RWPE2 (cell line): ENCODE measurements at places on chromosomes 12 and 14.

DNA sequence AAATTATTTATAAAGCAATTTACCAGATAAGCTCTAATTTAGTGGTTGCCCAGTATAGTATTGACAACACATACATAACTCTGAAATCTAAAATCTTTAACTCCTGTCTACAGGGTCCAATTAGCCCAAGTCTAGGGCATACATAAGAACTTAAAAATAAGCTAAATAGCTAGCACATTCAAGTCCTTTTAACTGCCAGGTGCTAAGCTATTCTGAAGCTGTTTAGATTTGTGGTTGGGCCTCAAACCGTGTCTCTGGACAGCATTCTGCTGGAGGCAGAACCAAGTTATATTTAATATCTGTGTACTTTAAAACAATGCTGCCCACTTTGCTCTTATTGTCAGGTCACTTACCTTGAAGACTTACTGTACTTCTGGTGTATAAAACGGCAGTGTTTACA, 19.0 kb downstream of the RPS6KA5 start:
- DNase-seq = no peak

DNA sequence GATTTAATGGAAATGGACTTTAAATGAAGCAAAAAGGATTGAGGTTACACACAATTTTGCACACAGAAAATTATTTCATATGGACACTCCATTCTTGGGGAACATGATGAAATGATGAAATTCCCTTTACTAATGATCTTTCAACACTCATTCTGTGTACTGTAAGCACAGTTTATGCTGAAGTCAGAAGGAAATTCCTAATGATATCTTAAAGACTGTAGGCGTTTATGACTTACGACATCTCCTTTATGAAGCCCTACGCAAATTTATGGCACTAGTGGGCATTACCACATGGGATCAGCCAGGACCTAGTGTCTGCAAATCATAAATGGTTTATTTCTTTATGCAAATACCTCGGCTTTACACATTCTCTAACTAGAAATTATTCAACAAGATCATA, 97.9 kb upstream of the SOX5 start:
- DNase-seq = no peak

- no peak for DNase-seq
Measured at GRCh38 chr14:40623643-40624042, 983.0 kb upstream of the LRFN5 start.

- no peak for DNase-seq
Measured at GRCh38 chr14:74459289-74459946, 33.4 kb upstream of the SYNDIG1L start.

DNA sequence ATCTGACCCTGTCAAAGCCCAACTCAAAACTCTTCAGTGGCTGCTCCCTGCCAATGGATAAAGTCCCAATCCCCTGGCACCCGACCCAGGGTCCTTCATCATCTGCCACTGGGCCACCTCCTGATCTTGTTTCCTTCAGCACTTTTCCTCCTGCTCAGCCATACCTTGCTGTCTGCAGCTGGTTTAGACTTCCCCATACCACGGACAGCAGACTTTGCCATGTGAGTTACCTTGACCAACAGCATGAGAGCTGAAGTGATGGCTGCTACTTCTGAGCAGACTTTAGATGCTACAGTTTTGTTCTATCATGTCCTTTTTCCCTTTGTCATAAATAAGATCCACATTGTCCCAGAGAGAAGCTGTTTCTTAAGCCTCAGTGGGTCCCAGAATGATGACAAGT, 33.3 kb upstream of the STON2 start:
- no peak for DNase-seq

GRCh38 chr12:47722941-47723631, 2.2 kb downstream of the ENDOU start:
- DNase-seq = no peak

- DNase-seq = no peak
Measured at GRCh38 chr12:66187821-66188220, 1.2 kb upstream of the IRAK3 start.

GRCh38 chr12:74227846-74228545, 309.6 kb upstream of the ATXN7L3B start:
- no peak for DNase-seq

- no peak for DNase-seq
Measured at GRCh38 chr14:103451401-103451800, 66.2 kb downstream of the MARK3 start.

- DNase-seq = peak; percentile 54
Measured at GRCh38 chr14:32354716-32355115, 25.6 kb downstream of the AKAP6 start.

GRCh38 chr14:58129208-58129607, 22.8 kb downstream of the ARMH4 start:
- no peak for DNase-seq

DNA sequence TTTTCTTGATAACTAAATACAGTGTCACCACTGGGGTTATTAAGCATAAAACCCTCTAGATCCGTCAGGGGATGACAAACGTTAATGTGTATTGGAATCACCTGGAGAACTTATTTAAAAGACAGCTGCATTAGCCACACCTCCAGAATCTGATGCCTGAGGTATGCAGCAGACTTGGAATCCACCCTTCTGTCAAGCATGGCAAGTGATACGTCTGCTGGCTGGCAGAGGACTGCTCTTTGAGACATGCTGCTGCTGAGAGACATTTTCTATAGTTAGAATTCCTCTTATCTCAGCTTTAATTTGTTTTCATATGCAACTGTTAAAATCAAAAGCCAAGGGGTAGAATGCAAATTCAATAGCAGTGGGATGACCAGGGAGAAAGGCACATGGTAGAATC, 496.3 kb downstream of the NELL2 start:
- DNase-seq = no peak
